ENCODE measurements at places on chromosomes 7 and 10.

DNA sequence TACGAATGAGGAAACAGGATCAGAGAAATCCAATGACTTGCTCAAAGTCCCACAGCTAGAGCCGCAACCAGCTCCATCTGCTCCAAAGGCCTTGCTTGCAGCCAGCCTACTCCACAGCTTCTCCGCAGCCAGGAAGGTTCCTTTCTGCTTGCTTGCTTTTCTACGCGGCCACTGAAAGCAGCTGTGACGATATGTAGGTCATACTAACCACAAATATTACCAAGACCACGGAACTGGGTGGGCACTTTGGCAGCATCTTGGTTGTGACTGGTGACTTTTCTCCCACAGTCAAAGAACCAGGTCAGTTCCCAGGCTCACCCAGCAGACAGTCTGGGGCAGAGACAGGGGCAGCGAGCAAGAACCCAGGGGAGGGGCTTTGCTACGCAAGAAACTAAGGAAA lies 86.4 kb downstream of the FAM53B start:
- DNase-seq, result no peak

DNA sequence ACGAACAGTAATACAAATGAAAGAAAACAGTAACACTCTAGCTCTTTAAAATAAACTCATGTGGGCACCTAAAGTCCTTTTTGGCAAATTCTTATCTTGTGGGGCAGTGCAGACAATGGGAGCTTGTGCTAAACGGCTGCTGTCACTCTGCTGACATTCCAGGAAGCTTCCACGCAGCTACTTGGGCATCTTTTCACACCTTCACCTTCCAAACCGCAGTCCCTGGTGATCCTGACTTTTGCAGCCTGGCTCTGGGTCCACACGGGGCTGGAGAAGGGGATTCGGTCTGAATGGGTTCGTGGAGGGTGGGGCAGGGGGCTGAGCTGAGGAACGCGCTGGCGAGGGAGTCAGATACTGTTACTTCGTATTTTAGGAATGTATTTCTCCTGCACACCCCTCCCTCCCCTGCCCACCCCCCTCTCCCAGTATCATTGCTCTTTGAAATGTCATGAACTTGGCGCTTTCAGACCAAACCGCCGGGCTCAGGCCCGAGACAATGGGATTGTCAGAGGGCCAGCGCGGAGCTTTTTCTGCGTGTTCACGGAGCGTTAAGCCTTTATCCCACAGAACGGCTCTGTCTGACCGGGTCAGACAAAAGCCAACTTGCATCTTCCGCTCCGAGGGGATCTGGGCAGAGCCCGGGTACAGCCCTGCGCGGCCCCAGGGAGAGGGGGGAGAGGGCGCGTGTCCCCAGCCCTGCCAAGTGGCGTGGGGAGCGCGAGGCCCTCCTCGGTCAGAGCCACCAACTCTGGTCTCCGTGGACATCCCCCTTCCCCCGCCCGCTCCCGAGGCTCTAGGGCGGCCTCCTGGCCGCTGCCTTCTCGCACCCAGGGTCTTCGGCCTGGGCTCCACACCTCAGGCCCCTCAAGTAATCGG lies 76.7 kb upstream of the EN2 start:
- DNase-seq, result no peak

DNA sequence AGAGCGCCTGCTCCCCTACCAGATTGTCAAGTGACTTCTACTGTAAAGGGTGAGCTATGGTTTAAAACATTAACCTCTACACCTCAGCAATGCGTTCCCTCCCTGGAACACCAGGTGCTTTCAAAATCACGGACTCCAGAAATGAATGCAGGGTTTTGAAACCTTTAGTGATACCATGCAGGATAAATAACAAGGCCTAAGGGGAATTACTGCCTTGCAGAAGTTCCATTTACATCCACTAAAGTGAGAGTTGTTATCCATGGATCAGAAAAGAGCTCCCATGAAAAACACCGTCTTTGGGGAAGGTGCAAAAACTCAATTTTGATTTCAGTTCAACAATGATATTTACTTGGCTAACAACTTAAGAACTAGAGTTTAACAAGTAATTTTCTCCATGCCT lies 4.0 kb downstream of the FZD8 start:
- no peak for DNase-seq

GRCh38 chr10:99854860-99855259 lies 72.4 kb downstream of the ABCC2 start:
- no peak for DNase-seq

GRCh38 chr7:7919449-7919945 lies 49.1 kb upstream of the GLCCI1 start:
- no peak for DNase-seq

GRCh38 chr10:59993931-59994330 lies 87.6 kb upstream of the CCDC6 start:
- DNase-seq, result no peak

- DNase-seq, result no peak
Observed at GRCh38 chr10:117362313-117362712, 12.9 kb downstream of the PDZD8 start.

DNA sequence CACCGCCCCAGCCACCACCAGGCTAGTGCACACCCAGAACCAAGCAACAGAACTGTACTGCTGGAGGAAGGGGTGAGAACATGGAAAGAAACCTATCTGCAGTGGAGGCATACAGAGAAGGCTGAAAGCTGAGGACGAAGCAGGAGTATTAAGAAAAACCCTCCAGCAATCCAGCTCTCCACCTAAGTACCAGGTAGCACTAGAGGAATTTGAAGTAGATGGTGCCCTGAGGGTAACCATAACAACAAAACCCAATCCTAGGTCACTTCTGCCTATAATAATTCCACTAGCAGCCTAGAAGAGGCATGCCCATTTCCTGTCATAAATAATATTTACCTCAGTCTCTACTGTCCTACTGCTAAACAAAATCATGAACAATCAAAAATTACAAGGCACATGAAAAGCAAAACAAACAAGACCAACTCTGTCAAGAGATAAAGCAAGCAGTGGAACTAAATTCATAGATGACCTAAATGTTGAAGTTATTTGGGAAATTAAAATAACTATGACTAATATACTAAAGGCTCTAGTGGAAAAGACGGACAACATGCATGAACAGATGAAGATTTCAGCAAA lies 51.1 kb downstream of the HYCC1 start:
- no peak for DNase-seq

- no peak for DNase-seq
Observed at GRCh38 chr10:59290448-59290847, 71.9 kb downstream of the FAM13C start.

DNA sequence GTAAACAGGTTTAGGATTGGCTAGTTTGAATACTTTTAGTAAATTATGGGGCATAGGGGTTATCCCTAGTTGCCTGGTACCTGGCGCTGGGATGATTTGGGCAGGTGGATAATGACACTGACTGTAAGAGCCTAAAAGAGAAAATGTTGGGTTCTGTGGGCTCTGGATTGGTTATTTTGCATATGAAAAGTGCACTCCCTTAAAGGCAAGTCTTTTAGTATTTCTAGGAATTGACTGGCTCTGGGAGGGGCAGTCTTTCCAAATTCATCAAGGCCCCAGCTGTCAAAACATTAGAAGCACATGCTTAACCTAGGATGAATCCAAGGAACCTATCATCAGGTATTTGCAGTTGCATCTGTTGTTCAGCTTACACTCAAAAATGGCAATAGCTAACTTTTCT lies 454.6 kb upstream of the SORCS1 start:
- DNase-seq, result no peak

DNA sequence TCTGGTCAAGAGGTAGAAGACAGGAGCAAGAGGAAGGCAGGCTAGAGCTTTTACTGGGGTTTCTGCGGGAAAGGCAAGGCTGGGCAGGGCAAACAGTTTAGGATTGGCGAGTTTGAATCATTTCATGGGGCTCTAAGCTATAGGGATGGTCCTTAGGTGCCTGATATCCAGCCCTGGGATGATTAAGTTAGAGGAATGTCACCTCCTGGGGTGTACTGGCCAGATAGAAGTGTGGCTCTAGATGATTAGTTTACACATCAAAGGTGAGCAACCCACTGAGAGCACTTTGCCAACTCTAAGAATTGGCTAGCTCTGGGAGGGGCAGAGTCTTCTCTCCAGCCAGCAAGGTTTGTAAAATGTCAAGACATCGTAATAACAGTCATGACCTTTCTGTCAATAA lies 52.4 kb downstream of the ZNF365 start:
- no peak for DNase-seq

- no peak for DNase-seq
Observed at GRCh38 chr7:101129603-101130117, 2.8 kb downstream of the SERPINE1 start.

- DNase-seq, result no peak
Observed at GRCh38 chr7:70505468-70505867, 626.5 kb upstream of the GALNT17 start.

DNA sequence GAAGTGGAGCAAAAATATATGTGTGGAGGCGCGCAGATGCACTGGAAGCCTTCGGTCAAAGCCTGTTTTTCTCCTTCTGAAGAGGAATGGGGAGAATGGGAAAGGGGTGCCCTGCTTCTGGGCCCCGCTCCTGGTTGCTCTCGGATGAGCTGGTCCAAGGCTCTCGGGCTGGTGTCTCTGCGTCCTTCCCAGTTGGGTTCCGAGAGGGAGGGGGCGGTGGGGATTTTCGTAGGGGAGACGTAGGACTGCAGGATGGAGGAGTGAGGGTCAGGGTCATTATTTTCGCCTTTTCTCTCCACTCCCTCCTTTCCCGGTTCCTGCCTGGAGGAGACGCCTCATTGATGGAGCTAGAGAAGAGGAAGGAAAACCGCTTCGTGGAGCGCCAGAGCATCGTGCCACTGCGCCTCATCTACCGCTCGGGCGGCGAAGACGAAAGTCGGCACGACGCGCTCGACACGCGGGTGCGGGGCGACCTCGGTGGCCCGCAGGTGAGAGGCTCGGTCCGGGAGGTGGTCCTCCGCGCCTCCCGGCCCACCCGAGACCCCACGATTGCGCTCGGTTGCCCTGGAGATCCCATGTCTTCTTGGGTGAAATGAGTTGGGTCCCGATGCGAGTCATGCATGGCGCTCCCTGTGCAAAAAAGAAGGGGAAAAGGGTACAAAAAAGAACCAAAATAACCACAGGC lies 790 bp downstream of the ADAM22 start:
- DNase-seq, result no peak

- no peak for DNase-seq
Observed at GRCh38 chr7:143049362-143049761, 2.8 kb upstream of the OR6V1 start.

GRCh38 chr10:21969326-21970287 lies 33.9 kb downstream of the DNAJC1 start:
- no peak for DNase-seq

DNA sequence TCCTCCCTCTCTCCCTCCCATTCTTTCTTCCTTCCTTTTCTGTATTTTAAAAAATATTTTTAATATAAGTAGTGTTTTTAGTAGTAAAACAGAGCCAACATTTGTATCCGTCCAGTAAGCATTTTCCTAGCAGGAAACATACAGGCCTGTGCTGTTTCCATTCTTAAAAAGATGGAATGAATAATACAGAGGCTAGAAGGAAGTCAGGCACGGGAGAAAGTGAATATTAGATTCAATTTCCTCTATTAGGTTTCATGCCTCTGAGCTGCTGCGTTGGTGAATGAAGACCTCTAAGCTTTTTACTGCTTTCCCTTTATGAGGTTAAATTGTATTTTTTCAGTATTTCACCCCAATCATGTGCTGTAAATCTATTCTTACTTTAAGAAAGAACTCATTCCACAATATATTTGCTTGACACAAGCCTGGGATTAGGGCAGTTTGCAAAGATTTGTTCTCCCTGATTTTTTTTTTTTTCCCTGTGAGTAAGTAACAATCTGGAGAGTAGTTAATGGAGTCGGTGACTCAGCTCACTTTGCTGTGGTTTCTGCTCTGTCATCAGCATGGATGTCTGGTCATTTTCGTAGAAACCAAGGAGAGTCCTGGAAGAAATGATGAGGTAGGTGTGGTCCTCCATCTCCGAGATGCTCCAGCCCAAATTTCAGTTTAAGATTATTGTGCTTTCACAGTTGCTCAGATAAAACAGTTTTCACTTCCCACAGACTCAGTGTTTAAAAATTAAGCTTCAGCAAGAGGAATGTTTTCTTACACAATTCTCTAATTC lies 76.1 kb upstream of the PITRM1 start:
- no peak for DNase-seq

- no peak for DNase-seq
Observed at GRCh38 chr10:142371-142770, 7.1 kb downstream of the ZMYND11 start.

- no peak for DNase-seq
Observed at GRCh38 chr7:95092324-95092723, 184.9 kb downstream of the PPP1R9A start.

DNA sequence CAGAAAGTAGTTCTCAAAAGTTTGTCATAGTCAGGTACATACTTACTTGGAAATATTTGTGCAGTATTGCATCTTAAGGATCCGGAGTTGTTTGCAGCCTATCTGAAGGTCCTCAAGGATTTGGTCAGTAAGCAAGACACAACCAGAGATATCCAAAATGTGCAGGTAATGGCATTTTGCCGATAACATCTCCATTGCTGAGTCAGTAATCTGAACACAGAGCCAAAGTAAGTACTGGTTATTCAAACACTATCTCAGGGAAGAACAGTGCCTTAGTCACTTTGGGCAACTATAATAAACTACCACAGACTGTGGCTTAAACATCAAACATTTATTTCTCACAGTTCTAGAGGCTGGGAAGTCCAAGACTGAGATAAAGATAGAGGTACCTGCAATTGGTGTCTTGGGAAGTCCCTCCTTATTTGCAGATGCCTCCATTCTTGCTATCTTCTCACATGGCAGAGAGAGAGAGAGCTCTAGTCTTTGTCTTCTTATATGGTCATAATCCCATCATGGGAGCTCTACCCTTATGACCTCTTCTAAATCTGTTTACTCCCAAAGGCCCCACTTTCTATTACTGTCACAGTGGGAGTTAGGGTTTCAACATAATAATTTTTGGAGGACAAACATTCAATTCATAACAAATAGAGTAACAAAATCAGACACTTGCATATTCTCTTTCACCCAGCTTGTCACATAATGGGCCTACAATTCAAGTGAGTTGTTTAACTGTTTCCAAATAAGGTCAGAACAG lies 73.4 kb downstream of the FAM185A start:
- DNase-seq, result no peak

DNA sequence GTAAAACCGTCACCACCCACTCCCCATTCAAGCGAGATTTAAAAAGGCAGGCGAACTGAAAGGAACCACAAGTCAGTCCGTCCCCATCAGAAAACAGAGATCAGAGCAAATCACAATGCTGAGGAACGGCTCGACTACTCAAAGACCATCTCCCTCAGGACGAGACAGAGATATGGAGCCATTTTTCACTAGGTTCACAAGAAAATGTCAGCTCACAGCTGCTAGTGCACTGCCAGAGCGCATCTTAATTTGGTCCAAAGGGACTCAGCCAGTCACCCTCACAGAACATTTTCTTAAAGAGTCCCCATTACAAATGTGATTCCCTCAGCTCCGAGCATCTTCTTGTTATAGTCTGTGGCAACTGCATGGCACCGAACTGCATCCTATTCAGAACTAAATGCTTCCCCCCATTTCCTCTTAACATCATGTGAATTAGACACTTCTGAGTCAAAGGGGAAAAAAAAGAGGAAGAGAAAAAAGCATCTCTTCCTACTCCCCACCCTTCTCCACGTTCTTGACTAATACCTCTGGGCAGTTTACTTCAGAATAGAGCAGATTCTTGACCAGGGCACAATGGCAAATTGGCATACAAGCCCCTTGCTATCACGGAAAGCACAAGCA lies 683.9 kb downstream of the MAGI2 start:
- DNase-seq, result no peak

GRCh38 chr10:74121368-74121767 lies 29.3 kb downstream of the AP3M1 start:
- DNase-seq, result no peak
